Activated CD4-positive, alpha-beta T cell treated with anti-CD3 and anti-CD28 coated beads, Interleukin-2, amount 10 ng/mL, durations not matched to agents 7 days and 5 days (primary cell): ENCODE measurements at places on chromosomes 5 and 9.

DNA sequence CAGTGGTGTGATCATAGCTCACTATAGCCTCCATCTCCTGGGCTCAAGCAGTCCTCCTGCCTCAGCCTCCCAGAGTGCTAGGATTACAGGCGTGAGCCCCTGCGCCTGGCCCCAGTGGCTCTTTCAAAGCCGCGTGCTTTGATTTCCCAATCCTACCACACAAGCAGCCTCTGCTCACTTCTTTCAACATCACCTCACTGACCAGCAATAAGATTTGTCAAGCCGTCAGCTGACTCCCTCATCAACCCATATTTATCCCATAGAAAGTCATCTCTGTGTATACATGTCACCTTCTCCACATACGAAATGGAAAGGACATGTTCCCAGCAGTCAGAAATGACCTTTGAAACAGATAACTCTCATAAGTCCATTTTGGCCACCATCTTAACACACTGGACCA, 26.0 kb downstream of the SLC31A2 start:
- DNase-seq, result no peak

GRCh38 chr5:32810804-32811203, 99.7 kb downstream of the NPR3 start:
- DNase-seq, result no peak

GRCh38 chr5:137503456-137503855, 4.3 kb upstream of the SPOCK1 start:
- DNase-seq, result no peak

- no peak for DNase-seq
Observed at GRCh38 chr5:72308853-72309191, 11.2 kb downstream of the MRPS27 start.

- DNase-seq, result no peak
Observed at GRCh38 chr5:2577312-2578036, 174.0 kb downstream of the IRX2 start.

DNA sequence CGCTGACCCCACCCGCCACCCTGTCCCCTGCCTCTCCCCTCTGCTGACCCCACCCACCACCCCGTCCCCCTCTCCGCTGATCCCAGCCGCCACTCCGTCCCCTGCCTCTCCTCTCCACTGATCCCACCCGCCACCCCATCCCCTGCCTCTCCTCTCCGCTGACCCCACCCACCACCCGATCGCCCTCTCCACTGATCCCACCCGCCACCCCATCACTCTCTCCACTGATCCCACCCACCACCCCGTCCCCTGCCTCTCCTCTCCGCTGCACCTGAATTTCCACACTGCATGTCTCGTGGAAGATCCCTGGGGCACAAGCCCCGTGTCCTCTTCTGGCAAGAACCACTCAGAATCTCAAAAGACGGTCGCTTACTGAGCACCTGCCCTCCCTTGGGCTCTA, 53.4 kb upstream of the OLFM1 start:
- DNase-seq, result no peak

DNA sequence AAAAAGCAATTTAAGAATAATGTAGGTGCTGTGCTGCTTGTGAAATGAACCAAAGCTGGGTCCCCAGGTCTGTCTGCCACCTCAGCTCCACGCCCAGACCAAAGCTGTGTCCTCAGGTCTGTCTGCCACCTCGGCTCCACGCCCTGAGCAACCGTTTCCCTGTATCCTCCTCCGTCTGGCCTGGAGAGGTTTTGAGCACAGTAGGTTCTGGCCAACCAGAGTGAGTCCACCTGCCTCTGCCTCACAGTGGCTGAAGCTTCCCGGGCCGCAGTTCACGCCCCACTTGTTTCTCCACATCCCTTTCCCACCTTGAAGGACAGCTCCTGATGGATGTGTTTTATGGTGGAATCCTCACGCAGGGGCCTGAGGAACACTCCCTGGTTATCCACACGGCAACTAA, 120.5 kb downstream of the ADAMTS2 start:
- no peak for DNase-seq

DNA sequence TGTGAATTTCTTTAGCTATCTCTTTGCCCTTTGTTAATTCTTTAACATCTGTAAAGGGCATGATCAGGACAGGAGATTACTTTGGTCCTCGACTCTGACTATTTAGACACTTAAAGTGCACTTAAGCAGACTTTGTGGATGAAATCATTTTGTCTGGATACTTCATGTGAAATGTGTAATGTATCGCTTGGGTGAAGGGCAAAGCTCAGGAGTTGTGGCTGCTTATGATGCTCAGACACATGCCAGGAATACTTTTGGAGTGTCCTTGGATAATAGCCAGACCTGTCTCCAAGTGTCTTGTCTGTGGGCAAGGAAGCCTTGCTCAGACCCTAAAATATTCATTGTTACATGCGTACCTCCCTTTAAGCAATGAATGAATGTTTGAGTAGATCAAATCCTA, 87.8 kb downstream of the RAI14 start:
- DNase-seq, result no peak

DNA sequence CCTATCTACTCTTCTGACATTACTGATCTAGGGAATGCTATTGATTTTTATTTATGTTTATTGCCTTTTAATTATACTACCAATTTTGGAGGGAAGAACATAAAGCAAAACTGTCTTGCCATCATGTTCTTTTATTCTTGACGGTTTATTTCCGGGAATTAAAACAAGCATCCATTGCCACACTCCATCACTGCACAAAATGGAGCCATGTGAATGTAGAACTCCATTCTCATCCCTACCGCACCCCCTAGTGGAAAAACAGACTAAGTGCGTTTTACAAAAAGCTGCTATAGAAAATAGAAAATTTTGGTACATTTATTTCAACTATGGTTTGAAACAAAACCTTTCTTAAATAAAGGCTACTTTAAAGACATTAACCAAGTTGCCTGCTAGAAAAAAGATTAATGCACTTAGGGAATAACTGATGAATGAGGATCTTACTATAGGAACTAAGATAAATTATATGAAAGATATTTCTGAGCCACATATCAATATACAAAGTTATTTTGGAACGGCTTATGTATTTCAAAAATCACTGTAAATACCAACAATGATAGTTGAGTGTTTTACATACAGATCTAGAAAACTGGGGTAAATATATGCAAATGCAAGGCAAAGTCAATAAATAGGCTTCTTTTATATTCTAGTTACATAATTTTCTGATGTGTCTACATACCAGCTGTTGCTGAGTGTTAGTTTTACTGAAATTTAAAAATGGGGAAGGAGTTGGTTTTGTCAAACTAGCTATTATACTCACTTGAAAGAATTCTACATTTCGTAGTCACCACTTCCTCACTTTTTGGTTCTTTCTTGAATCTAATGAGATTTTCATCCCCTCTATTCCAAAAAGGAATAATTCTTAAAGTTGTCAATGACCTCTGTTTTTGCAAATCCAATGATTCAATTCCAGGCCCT, 26.5 kb downstream of the OXCT1 start:
- DNase-seq, result peak; percentile 59

GRCh38 chr5:36414869-36415282, 113.2 kb upstream of the RANBP3L start:
- DNase-seq, result peak; percentile 16

DNA sequence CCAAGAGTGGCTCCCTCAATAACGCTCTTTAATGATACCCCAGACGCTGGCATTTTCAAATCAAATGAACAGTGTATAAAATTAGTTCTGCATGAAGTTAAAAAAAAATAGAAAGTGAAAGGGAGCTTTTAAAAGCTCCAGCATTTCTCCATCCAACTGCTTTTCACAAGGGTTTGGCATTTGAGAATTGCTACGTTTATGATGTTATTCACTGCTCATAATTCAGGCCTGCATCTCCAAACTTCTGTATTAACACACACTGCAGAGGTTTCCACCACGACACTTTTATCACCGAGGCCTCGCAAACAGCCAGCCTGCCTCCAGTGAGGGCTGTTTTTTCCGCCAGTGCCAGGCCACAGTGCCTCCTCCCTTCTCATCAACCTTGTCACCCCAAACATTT, 205.5 kb upstream of the EFNA5 start:
- DNase-seq, result no peak

GRCh38 chr5:144076521-144077083, 93.9 kb downstream of the YIPF5 start:
- no peak for DNase-seq

GRCh38 chr9:71025201-71025600, 96.2 kb downstream of the TRPM3 start:
- DNase-seq, result no peak

- DNase-seq, result no peak
Observed at GRCh38 chr9:34440017-34440416, 18.4 kb downstream of the FAM219A start.

DNA sequence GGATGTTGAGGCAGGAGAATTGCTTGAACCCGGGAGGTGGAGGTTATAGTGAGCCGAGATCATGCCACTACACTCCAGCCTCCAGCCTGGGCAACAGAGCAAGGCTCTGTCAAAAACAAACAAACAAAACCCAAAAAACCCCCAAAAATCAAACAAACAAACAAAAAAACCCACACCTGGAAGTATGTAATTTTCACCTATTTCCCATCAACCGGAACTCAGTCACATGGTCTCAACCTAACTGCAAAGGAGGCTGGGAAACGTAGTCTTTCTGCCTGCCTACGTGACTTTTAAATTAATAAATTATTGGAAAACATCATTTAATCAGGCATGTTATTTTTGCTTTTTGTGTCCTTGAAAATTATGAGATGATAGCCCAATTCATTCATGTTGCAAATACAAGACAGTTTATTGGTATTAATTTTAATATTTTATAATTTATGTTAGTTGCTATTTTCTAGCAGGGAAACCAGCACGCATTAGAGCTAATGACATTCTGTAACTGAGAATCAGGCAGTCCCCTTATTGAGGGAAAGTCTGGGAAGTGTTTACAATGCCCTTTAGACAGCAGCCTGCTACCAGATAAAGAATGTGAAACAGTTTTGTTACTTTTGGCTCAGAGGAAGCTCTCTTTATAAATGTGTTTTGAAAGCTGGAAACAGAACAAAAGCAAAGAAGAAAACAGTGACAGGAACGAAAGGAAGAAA, 110.3 kb downstream of the NXNL2 start:
- DNase-seq, result no peak

DNA sequence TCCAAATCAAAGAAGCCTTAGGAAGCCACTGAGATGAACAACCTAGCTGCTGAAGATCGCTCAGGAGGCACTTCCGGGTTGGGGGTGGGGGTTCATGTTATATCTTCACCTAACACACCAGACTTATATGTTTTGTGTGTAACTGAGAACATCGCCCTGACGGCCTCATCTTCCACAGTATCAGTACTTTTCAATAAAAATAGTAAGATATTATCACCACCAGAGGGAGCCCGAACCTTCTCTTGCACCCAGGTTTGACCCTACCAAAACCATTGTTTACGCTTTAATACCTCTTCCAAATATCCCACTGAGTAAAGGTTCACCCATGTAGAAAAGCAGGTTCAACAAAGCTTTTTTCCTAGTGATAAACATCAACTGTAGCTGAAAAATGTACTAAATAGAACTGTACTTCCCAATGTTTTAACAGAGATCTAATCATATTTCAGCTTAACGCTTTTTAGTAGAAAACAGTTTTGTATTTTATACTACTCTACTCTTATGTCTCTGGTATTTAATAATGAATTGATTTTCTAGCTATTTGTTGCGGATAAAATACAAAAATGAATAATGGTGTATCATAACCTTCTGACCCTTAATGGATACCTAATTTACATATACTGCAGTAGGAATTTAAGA, 244.0 kb downstream of the EPB41L4A start:
- DNase-seq, result peak; percentile 57

DNA sequence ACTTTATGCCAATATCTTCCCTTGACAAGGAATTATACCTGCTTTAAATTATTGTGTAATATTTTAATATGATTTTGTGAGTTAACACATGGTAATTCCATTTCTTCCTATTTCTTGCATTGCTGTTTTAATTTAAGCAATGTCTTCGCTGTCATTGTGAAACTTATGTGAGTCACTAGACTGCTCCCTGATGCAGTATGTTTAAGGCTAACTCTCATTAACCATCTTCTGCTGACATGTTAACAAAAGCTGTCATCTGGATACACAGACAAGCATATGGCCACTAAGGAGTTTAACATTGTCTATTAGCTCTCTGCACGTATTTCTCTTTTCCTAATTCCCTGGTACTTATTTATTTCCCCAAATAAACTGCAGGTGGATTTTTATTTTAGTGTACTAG, 980.8 kb upstream of the CTNND2 start:
- no peak for DNase-seq

- no peak for DNase-seq
Observed at GRCh38 chr5:168270476-168270875, 21.0 kb upstream of the WWC1 start.

GRCh38 chr9:128595471-128595870, 43.1 kb downstream of the SPTAN1 start:
- no peak for DNase-seq

- no peak for DNase-seq
Observed at GRCh38 chr5:159515197-159515596, 184.9 kb upstream of the IL12B start.

DNA sequence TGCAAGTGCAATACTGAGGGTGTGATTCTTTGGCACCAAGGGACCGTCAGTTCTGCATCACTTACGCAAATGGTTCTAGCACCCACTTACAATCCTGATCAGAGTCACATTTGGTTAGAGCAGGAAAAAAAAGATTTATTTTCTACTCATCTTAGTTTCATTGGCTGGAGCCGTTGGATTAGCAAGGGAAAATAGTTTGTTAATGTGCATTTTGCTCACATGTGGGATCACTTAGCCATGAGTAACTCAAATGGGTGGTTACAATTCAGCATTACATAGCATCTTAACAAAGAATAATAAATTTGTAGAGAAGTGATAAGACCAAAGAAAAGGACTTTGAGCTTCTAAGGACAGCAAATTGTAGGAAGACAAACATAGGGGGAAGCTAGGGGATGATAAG, 216.9 kb downstream of the AUH start:
- DNase-seq, result no peak

- DNase-seq, result no peak
Observed at GRCh38 chr9:108897324-108898096, 35.4 kb downstream of the ACTL7A start.

DNA sequence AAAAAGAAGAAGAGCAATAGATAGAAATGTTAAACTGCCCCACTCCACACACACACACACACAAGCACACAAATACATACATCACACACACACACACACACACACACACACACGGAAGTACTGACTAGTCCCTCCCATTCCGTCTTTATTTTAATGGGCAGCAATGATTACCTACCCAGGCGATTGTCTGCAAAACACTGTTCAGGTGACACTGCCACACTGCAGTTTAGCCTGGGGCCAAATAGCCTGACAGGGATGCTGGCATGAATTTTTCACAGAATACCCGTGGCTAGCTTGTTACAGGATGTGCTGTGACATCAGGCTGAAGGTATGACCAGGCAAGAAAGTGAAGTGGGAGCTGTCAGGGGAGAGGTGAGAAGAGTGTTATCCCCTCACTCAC, 86.9 kb downstream of the FRMD3 start:
- DNase-seq, result no peak

DNA sequence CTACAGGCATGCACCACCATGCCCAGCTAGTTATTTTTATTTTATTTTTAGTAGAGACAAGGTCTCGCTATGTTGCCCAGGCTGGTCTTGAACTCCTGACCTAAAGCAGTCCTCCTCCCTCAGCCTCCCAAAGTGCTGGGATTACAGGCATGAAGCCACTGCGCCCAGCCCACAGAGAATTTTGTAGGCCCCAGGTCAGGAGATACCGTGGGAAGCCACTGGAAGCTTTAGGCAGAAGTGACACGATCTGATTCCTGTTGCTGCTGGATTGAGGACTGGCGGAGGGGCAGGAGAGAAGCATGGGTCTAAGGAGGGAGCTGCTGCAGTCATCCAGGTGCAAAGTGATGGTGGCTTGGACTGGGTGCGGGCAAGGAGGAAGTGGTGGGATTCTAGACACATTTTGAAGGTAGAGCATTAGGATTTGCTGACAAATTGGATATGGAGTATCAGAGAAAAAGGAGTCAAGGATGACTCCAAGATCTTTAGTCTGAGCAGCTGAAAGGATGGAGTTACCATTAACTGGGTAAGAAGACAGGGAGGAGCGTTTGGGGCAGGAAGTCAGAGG, 20.7 kb downstream of the TCF7 start:
- DNase-seq, result no peak
